Central memory CD4-positive, alpha-beta T cell (primary cell): ENCODE measurements at places on chromosomes 4 and X.
A peak's percentile ranks its signal among the peaks of the same experiment; 100 is the strongest.

DNA sequence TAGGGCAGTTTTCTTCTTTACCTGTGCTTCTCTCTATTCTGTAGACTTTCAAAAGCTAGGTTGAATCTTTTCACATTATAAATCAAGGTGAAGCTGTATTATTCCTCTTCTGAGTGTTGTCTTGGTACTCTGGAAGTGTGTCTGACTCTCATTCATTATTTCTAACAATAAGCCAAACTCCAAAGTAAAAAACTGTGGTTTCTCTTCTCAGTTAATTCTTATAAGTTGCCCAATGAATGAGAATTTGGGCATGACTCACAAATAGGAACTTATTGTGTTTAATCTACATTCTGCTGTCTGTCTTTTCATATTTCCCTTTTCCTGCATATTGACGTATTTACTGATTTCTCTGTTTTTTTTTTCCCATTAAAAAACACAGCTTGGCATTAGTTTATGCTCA is 714.5 kb downstream of the CCSER1 start:
- no peak for DNase-seq

GRCh38 chr4:89753601-89754066 is 83.3 kb downstream of the SNCA start:
- no peak for DNase-seq

DNA sequence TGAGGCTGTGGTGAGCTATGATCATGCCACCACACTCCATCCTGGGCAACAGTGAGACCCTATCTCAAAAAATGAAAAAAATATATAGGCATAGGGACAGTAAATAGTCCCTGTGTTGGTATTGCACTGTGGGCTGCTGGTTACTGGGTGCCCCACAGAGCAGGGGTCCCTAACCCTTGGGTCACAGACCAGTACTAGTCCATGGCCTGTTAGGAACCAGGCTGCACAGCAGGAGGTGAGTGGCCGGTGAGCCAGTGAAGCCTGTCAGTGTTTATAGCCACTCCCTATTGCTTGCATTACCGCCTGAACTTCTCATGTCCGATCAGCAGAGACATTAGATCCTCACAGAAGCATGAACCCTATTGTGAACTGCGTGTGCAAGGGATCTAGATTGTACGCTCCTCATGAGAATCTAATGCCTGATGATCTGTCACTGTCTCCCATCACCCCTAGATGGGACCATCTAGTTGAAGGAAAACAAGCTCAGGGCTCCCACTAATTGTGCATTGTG is 106.5 kb downstream of the TNIP2 start:
- DNase-seq: no peak

DNA sequence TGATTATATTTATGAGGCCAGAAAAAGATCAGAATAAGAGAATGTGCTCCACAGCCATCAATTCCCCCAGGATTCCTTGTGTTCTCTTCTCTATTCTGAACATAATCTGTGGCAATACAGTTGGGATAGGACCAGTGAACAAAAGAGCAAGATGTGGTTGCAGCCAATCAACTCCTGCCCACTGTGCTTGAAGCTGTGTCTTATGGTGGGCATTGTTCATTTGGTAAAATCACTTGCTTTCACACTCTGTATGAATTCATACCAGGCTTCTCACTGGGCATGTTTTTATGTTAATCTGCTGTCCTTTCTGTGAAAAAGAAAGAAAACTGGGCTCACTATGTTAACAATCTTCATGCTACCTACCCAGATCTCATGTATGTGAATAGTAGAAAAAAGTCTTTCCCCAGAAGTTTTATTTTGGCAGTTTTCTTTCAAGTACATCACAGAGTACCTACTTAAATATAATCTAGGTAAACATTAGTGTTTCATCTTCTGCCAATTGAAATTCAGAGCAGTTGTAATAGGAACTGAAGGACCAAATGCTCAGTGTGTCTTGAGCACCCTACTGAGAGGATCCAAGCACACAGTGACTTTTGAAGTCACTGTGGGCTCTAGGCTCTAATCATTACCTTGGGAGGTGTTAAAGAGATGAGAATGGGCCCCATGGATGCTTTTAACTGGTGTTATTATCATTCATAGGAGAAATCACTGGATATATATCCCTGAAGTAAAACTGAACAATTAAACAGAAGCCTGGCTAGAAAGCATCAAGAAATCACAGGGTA is 429.2 kb upstream of the TRAM1L1 start:
- DNase-seq: no peak

- no peak for DNase-seq
Observed at GRCh38 chr4:4539481-4539880, 2.4 kb downstream of the STX18 start.

DNA sequence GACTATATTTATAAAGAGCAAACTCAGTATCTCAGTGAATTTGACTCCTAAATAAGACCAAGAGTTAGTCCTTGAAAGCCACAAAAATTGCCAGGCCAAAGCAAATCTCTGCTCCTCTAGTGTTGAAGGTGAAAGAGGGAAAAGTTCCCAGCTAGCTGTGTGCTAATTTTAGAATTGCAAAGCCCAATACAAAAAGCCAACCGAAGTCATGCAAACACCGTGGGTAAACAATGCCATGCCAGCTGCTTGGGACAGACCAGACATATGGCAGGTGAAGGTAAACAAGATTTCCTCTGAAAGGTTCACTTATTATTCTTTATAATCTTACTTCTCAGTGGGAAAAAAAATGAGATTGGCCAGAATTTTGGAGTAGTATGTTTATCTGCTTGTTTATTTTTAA is 80.5 kb upstream of the LNX1 start:
- DNase-seq: no peak

- DNase-seq: no peak
Observed at GRCh38 chrX:45517090-45517973, 316.7 kb upstream of the DIPK2B start.

DNA sequence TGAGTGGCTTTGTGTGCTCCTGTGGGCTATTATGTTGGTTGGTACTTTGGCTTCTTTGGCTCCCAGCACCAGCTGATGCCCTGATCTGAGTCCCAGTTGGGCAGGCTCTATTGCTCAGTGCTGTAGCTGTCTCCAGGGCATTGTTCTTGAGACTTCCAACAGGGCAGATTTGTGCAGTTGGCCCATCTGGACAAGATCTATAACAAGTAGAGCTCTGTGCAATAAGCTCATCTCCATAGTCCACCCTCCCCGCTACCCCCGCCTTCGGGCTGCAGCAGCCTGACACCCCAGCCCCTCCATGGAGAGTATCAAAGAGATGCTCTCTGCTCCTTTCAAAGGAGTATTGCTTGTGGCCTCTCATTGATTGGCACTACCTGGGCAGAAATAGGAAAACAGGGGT is 5.8 kb upstream of the TMEM31 start:
- DNase-seq: no peak

DNA sequence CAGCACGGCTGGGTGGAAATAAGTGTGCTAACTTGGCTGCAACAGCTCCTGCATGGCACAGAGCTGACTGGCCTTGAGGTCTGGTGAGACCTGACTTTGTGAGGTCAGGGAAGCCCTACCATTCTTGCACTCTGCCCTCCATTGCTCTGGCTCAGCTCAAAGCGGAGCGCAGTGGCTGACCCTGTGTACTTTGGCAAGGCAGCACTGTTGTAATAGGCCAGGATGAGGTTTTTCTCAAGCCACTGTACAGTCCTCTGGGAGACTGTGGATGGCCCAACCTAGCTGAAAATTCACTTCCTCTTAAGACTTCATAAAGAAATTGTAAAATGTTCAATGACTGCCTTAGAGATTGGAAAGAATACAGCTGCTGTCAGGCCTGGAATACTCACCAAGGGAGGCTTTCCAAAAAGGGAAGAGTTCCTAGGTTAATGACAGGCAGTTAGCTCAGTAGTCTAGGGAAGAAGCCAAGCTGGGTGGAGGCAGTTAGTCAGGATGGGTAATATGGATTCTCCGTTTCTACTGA is 129.8 kb downstream of the GUCY2F start:
- DNase-seq: no peak

DNA sequence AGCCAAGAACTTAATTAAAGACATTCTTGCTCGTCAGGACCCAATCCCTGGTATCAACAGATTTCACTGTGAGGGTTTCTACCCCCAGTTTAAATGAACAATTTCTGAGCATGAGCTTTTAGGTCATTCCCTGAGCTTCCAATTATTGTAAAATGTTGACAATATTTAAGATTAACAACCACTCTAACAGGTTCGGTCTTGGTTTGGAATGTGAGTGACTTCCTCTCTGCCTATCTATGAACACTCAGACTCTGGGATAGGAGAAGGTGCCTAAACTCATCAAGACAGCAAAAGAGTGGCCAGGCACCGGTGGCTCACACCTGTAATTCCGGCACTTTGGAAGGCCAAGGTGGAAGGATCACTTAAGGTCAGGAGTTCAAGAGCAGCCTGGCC is 82.9 kb upstream of the TMEM150C start:
- no peak for DNase-seq

DNA sequence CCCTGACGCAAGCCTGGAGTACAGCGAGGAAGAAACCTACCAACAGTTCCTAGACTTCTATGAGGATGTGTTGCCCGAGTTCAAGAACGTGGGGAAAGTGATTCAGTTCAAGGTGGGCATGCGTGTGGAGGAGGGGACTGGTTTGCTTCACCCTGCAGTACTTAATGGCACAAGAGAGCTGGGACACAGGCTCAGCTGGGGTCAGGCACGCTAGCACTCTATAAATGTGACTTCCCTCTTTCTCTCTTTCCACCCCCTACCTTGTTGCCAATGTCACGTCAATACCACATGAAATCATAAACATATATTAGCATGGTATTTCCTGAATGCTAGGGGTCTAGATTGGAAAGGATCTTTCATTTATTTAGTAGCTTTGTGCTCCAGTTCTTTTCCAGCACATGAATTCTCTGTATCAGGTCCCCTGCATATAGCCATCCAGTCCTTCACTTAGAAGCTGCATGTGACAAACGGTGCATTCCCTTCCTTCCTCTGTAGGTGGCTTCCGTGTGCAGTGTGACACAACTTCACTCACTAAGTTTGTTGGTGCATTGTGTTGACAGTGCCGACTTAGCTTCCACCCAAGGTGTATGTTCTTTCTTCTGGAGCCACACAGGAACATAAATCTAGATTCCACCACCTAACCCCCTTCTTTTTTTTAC is 25.6 kb downstream of the ZRSR2 start:
- DNase-seq: peak; percentile 5

- no peak for DNase-seq
Observed at GRCh38 chr4:116180157-116180601, 905.2 kb downstream of the TRAM1L1 start.

DNA sequence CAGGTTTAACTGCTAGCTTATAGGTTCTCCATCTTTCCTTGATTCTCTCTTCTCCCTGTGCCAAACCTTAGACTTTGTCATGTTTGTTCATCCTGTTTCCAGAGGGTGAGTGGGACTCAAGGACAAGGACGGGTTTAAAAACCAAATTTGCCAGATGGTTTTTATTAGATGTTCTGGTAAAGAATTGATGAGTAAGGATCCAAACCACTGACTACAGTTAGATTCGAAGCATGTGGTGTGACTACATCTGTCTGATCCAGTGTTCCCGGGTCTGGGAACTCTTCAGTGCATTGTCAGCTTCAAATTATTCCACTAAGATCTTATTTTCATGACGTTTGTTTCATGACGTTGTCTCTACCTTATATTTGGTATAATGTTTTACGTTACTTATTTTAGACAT is 37.5 kb downstream of the MTMR1 start:
- DNase-seq: no peak

DNA sequence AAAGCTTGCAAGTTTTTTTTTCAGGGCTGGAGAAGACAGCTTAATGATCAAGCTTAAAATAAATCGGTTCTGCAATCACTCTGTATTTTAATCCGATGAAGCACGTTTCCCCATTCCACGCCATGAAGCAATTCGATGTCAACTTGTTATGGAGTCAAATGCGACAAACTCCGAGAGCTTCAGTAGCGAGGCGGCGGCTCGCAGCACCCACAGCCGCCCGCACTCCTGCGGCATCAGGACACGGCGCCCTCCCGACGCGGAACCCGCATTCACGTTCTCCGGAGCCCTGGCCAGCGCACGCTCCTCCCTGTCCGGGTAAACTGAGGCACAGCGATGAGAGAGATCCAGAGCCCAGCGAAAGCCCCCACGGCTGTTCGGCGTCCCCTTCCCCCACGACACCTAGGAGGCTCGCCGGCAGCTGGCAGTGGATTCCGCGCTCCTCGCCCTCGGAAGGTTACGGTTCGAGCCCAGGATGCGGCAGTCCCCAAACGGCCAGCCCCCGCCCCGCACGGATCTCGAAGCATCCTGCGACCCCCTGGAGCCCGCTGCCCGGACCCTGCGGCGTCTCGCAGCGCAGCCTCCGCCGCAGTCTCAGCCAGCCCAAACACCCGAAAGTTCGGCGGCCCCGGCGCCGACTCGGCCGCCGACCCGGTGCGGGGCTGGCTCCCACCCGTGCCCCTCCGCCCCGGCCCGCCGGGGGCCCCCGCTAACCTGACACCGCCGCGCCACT is 507 bp downstream of the MFAP3L start:
- DNase-seq: no peak

DNA sequence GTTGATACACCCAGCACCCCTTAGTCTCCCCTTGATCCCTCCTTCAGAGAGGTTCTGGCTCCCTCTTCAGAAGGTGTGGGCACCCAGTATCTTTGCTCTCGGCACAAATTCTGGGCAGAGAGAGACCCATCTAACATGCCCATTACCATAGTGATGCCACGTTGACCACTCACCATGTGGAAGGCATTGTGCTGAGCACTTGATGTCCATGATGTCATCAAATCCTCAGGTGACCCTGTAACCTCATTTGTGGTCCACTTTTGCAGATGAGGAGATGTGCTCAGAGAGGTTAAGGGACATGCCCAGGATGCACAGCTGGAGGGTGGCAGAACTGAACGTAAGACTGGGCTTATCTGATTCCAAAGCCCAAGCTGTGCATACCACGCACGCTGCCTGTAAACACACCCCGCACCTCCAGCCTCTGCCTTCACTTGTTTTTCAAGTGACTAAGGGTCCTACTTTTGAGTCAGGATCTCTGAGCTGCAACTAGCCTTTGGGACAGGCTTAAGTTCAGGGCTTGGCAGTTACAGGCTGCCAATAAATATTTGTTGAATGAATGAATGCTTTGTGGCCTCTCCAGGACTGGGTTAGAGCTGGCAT is 55.2 kb downstream of the HTRA3 start:
- no peak for DNase-seq

- no peak for DNase-seq
Observed at GRCh38 chrX:724256-724655, 93.7 kb downstream of the SHOX start.

GRCh38 chrX:136318156-136318555 is 17.4 kb downstream of the ADGRG4 start:
- no peak for DNase-seq

DNA sequence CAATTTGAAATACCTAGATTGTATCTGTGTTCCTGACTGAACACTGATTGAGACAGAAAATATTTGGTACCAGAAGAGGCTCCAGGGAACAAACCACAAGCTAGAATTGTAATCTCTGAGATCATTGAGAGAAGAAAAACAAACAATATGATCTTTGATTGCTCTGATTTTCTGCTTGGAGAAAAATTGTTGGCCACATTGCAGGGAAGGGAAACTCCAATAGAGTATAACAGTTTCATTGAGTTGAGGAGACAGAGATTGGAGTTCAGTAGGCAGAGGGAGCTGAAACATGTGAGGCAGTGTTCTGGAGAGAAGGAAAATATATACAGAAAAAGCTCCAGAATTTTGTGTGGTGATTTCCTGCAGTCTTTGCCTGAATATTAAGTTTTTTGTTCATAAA is 158.2 kb downstream of the C4orf33 start:
- DNase-seq: no peak

GRCh38 chr4:154877110-154877760 is 96.2 kb downstream of the RBM46 start:
- DNase-seq: no peak

GRCh38 chrX:56797574-56798338 is 68.7 kb downstream of the NBDY start:
- DNase-seq: no peak
